Colonic mucosa (tissue), 4 donors: ENCODE measurements at places on chromosomes 11 and 22. TPM values are rescaled to one million over a fixed set of nuclear protein-coding genes. Genes with fewer than 3 reads are reported as not detected.

Gene SESN3
- total RNA-seq = 21.2 TPM

Gene TOP3B
- total RNA-seq = 20.1 TPM

Gene STK33
- total RNA-seq = 4.1 TPM

Gene LRRC32
- total RNA-seq = 26.8 TPM

Gene GDPD4
- total RNA-seq = not detected

Gene BATF2
- total RNA-seq = 14.1 TPM

Gene ROBO4
- 4.0 TPM for total RNA-seq

Gene ACTN3
- 0.11 TPM for total RNA-seq

Gene GLB1L2
- 27.2 TPM for total RNA-seq

Gene OTOG
- not detected for total RNA-seq

Gene GPR83
- 0.13 TPM for total RNA-seq

Gene TMPRSS6
- 1.5 TPM for total RNA-seq

Gene WNT7B
- 0.12 TPM for total RNA-seq

Gene RAB38
- 1.6 TPM for total RNA-seq

Gene GSTT2
- not detected for total RNA-seq

Gene SCUBE1
- 5.6 TPM for total RNA-seq

Gene OR10A2
- not detected for total RNA-seq

Gene LRRC56
- total RNA-seq = 3.2 TPM

Gene TMPRSS5
- 0.59 TPM for total RNA-seq

Gene ART5
- not detected for total RNA-seq

Gene TSGA10IP
- total RNA-seq = not detected

Gene SLC22A12
- total RNA-seq = not detected

Gene TTLL1
- total RNA-seq = 3.3 TPM

Gene TEX12
- total RNA-seq = 0.42 TPM

Gene DAGLA
- 7.5 TPM for total RNA-seq

Gene DBX1
- total RNA-seq = not detected

Gene FLRT1
- 0.20 TPM for total RNA-seq

Gene OR2AG1
- total RNA-seq = not detected

Gene RHBDD3
- total RNA-seq = 32.0 TPM
